ENCODE measurements at places on chromosomes 1 and 21.

DNA sequence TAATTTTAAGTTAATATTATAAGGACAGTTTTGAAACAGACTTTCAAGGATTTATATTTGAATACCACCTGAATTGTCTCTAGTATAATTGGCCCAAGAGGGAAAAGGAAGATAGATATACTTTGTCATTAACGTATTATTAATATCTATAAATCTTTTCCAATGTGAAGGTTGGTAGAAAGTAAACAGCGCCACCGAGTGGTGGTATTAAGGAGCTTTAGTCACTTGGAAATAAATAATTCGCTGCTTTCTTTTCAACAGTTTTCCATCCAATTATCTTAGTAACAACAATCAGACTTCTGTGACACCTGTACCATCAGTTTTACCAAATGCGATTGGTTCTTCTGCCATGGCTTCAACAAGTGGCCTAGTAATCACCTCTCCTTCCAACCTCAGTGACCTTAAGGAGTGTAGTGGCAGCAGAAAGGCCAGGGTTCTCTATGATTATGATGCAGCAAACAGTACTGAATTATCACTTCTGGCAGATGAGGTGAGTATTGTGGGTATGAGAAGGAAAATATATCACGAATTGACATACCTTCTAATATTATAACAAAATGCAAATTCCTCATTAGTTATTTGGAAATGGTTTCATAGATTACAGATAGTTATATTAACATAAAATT, 37.7 kb downstream of the SH3GLB1 start:
- peak; percentile 52 for DNase-seq

DNA sequence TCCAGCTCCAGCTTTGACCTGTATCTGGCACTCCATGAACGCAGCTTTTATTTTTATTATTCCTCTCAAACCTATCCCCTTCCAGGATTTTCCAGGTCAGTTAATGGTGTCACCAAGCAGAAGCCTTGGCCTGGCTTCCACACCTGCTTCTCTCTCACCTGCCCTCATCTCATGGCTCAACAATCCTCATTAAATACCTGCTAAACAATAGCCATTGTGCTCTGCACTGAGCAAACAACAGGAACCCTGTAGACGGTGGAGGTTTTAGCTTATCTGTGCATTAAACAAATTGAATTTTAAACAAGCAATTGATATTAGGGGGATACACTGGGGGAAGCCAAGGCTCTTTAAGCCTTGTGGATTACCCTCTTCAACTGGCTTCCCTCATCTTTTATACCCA, 15.3 kb downstream of the PYCR2 start:
- no peak for DNase-seq

DNA sequence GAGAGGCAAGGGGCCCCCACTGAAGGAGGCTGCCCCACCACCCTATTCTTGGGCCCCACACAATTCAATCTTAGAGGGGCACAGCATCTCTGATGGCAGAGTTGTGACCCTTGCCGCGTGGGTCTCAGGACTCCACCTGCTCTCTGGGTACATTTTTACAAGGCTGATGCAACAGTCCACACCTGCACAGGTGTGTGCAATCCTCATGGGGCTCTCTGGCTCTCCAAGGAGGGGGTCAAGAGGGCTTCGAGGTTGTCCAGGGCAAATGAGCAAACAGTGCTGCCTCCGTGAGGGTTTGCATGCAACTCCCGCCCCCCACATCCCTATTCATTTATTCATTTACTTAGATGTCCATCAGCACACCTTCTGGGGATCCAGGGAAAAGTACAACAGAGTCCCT, 81.6 kb upstream of the IFFO2 start:
- DNase-seq, result no peak

DNA sequence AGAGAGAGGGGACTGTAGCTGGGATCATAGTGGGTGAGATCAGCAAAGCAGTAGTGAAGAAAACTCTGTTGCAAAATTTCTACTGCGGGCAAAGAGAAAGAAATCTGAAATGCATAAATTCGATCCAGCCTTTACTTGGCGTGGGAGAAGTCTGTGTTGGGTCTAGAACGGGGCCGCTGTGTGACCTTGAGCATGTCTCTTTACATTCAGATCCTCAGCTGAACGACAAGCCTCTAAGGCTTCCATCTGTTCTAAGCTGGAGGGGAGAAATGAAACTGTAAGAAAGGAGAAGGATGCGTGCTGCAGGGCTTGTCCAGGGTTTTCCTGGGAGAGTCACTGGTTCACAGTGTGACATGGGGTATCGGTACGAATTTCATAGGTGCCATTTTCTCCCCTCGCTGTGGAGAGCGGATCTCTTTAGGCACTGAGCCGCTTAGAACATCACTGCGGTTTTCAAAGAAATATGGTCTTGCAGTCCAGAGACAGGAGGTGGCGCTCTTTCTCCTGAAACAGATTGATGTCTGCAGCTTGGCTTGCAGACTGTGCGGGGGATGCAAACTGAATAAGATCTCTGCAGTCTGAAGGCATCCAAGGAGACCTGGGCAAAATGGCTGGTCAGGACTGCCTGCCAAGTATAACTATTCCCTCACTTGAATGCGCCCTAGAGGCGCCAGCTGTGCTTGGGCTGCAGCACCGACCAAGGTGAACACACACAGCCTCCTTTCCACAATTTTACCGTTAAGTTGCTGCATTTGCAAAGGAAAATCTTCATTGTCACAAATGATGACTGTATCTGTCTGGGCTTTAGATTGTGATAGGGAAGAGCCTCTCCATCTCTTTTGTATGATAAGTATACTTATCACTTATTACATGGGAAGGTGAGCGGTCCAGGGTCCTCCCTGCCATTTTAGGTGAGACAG, 104.1 kb downstream of the XCL2 start:
- peak; percentile 91 for DNase-seq

DNA sequence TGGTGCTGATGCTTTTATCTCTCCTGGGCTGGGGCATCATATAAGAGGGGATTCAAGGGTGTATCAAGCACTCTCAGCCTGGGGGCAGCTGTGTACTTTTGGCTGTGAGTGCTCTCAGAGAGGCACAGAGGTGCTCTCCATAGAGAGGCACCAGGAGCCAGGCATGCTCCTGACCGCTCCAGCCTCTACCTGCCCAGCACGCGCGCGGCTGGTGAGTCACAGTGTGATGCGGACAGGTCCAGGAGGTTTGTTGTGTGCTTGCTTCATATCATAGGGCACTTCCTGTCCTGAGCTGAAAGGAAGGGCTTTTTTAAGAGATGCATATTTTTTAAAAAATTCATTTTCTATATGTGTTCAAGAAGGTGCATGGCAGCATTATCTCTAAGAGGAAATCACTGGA, 93.6 kb upstream of the BCAR3 start:
- no peak for DNase-seq

- no peak for DNase-seq
Measured at GRCh38 chr1:87584586-87584985, 255.9 kb downstream of the LMO4 start.

- DNase-seq, result no peak
Measured at GRCh38 chr1:224149709-224150108, 33.3 kb upstream of the DEGS1 start.

DNA sequence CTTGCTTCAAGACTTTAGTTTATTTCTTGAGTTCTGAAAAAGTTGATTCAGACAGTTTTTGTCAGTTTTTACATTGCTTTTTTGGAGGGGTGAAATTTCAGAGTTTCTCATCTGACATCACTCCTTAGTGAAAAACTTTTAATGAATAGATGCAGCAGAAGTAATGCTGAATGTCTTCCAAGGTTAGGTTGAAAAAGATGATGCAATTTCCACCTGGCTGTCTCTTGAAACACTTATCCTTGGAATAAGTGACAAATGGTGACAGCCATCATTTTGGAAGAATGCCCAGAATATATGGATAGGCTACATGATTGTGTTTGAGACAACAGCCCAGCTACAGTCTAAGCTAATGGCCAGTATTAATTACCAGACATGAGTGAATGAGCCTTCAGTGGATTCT, 140.8 kb downstream of the ZNF644 start:
- no peak for DNase-seq

- DNase-seq, result no peak
Measured at GRCh38 chr1:17136936-17137335, 17.7 kb upstream of the PADI2 start.

GRCh38 chr1:147156642-147157041, 15.6 kb downstream of the PRKAB2 start:
- no peak for DNase-seq

- DNase-seq, result peak; percentile 72
Measured at GRCh38 chr1:177858332-177858821, 111.5 kb downstream of the SEC16B start.

GRCh38 chr1:34013958-34014737, 150.3 kb downstream of the HMGB4 start:
- peak; percentile 52 for DNase-seq

- DNase-seq, result no peak
Measured at GRCh38 chr1:49052102-49052501, 275.4 kb upstream of the BEND5 start.

DNA sequence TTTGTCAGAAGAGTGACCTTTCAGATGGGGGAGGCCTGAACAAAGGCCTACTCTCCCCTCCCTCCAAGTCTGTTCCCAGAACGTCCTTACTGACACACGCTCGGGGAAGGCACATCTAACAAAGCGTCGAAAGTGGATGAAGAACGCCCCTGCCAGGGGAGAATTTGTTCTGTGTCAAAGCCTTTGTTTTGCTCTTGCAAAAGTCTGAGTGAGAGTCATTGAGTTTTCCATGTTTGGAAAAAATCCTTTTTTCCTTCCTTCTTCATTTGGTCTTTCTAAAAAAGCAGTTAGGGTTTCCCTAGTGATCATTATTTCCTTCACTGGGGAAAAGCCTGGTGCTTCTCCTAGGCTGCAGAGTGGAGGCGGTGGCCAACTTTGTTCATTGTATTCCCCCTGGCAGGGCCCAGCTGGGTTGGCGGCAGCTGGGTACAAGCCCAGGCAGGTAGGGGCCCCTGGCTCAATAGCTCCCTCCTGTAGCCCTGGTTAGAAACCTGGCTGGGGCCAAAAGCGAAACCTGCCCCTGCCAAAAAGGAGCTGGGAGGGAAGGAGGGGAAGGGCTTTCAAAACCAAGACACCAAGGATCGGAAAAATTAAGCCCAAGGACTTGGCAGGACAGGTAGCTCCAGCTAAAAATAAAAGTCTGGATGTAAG, 81.1 kb downstream of the ITPKB start:
- peak; percentile 55 for DNase-seq

GRCh38 chr1:217528271-217528670, 102.6 kb downstream of the GPATCH2 start:
- DNase-seq, result no peak

- DNase-seq, result no peak
Measured at GRCh38 chr1:61865646-61866220, 123.5 kb downstream of the PATJ start.

GRCh38 chr1:9766759-9767442, 56.9 kb downstream of the CLSTN1 start:
- DNase-seq, result no peak

GRCh38 chr1:87278825-87279535, 49.7 kb upstream of the LMO4 start:
- DNase-seq, result no peak

- DNase-seq, result peak; percentile 80
Measured at GRCh38 chr1:54475946-54476516, 69.8 kb upstream of the SSBP3 start.

- DNase-seq, result no peak
Measured at GRCh38 chr1:205536759-205537361, 32.4 kb downstream of the CDK18 start.

DNA sequence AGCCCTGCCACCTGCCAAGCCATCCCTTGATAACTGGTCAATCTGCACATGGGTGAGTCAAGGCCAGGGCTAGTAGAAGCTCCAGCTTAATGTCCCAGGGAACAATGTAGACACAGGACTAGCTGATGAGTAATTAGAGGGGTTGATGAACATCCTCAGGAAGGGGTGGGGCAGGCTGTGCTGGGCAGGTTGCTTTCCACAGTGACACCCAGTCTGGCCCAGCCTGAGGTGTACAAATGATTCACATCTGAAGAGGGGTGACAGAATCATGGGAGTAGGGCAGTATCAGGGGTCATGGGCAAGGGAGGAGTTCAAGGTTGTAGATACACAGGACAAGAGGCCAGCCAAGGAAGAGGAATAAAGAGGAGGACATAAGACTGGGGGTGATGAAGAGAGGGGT, 4.3 kb downstream of the LPAR3 start:
- no peak for DNase-seq

- DNase-seq, result no peak
Measured at GRCh38 chr1:200250469-200250868, 159.4 kb downstream of the ZNF281 start.

DNA sequence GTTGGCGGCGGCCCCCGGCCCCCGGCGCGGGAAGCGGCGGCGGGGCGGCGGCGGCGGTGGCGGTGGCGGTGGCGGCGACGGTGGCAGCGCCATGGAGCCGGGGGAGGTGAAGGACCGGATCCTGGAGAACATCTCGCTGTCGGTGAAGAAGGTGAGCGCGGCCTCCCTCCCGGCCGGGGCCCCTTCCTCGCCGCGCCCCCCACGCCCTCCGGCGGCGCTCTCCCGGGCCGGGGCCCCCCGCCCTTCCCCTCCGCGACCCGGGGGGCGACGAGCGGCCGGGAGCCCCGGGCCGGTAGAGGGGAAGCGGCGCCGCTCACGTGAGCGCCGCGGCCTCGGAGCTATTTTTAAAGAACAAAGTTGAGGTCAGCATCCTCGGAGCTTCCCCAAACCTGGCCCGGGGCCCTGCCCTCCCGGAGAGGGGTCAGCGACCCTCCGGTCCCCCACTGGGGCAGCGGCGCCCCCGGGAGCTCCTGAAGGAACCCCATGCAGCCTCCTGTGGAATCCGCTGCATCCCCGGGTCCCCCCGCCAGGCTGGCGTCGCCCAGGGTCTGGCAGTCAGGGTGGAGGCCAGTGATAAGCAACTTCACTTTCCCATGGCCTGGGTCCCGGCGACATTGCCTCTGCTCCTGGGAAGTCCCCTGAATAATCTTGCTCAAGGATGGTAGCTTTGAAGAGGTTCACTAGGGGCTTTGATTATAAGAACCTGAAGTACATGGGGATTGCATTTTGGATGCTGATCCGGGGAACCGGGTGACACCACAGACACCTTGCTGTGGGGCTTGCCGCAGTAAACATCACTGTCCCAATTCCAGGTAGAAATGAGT, 560 bp downstream of the PLEKHM2 start:
- peak; percentile 57 for DNase-seq

- no peak for DNase-seq
Measured at GRCh38 chr1:119387858-119388257, 19.3 kb downstream of the HAO2 start.

DNA sequence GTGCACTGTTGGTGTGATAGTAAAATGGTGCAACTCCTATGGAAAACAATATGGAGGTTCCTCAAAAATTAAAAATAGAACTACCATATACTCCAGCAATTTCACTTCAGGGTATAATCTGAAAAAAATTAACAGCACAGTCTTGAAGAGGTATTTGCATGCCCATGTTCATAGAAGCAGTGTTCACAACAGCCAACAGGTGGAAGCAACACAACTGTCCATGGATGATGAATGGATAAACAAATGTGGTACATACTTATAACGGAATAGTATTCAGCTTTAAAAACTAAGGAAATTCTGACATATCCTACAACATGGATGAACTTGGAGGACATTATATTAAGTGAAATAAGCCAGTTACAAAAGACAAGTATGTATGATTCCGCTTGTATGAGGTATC, 8.2 kb downstream of the TTLL7 start:
- no peak for DNase-seq

- peak; percentile 4 for DNase-seq
Measured at GRCh38 chr21:32994305-32994704, 31.4 kb upstream of the OLIG2 start.

GRCh38 chr1:43285269-43285990, at the start of gene C1orf210:
TSS of gene C1orf210 (minus strand) at chr1:43285581. CDS start at chr1:43283270, 2,311 bp downstream.
- DNase-seq, result peak; percentile 21

All from tongue (tissue), 3 donors.